ENCODE measurements at places on chromosomes 2 and 18.

DNA sequence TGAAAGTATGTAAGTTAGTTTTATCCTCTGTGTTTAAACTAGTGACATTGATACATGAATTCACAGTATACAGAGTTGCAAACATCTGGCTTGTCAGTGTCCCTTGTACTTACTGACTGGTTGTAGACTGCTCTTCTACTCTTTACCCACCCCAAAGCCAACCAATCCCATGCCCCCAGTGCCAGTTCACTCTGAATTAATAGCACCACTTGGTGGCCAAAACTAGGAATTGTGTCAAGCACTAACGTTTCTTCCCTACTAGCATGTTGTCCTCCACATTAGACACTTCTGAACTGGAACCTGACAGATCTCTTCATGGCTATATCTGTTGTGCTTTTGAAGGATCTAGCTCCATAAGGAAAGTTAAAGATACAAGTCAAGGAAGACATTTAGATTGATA lies 27.2 kb upstream of the OTX1 start:
- no peak for DNase-seq

GRCh38 chr2:227035711-227036367 lies 128.2 kb downstream of the COL4A4 start:
- no peak for DNase-seq

GRCh38 chr2:127052771-127053691 lies 53.9 kb downstream of the BIN1 start:
- DNase-seq = peak; percentile 22

DNA sequence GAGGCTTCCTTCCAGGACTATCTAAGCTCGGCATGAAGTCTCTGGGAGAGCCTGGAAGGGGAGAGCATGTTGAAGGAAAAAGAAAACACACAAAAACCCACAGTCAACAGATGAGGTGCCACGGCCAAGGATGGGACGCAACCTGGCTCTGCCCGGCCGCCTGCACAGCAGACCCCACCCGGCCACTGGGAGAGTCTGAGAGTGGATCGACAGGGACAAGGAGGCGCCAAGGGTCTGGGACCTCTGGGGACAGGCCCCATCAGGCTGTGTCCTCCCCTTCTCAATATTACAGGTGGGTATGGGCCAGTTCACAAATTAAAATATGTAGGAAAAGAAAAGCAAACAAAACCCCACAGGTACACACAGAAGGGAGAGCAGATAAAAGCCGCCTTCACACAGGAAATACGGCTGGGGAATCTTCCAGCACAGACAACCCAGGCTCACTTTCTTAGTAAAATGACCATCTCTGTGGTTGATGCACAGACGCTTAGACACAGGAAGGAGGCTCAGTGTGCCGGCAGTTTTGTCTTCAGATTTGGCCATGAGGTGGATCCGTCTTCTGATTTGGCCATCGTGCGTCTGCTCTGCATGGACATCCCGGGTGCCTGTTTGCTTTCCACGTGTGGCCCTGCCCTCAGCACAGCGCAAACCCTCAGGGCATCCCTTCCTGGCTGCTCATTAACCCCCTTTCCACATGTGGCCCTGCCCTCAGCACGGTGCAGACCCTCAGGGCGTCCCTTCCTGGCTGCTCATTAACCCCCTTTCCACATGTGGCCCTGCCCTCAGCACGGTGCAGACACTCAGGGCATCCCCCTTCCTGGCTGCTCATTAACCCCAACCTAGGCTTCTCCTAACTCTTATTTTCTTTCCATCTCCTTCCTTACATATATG lies 138.4 kb downstream of the EIPR1 start:
- no peak for DNase-seq

- no peak for DNase-seq
These were observed 80.5 kb downstream of the NRXN1 start for GRCh38 chr2:50951437-50951836.
